ENCODE measurements at places on chromosomes 13 and 19.

DNA sequence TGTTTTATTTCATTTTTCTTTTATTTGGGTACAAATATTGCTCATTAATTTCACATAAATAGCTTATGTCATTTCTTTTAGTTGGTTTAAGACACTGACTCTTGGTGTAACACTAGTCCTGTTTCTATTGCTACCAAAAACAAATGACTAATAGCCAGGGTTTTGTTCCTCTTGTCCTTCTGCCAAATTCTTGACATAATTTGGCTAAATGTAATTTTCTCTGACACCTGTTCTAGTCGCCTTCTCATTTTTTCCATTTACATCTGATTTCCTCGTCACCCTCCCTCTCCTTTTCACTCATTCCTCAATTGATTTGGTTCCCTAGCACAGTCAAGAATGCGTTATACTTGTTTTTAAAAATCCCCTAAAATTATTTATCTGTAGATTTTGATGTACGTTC is 1718.7 kb downstream of the EFNB2 start:
- no peak for DNase-seq

DNA sequence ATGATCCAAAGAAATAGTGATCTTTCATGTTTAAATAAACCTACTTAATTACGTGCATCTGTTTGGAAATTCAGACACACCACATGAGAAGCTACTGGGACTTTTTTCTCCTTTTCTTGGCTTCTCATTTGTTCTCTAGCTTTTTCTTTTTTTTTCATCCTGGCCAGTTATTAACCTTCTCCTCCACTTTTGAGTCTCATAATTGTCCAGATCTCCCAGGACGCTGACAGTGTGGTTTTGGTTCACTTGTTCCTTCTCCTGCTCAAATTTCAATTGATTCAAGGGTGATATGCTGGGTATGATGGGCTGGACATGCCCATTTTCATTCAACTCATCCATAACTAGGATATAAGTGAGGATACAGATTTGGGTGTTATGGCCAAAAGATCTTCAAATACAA is 152.3 kb downstream of the TM9SF2 start:
- no peak for DNase-seq

DNA sequence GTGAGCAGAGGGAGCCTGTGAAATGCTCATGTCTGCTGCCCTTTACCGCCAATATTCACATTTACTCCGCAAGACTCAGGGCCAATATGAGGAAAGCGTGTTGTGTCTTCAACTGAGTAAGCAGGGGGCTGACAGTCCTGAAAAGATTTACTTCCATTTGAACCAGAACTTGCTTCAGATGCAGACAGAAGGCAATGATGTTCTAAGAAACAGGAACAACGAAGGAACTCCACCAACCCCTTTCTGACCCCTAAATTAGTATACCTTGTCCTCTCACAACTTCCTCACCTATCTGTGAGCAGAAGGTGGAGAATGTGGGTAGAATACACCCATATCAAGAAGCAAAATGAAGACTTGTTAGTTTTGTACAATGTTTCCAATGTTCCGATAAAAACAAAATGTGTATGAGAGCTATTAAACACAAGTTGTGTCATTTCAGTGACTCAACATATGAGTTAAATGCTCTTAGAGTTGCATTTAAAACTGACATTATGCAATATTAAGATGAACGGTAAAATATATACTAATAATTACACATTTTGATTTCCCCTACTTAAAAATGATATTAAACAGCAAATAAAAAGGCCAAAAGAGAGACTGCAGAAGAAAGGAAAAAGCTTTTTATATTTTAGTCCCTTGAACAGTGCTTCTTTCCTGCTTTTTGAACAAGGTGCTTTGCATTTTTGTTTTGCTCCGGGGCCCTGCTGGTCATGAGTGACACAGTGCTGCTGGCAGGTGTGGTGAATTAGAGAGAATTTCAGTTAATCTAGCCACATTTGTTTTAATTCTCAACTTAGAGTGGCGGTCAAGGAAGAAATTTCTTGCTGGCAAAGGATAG is 16.0 kb downstream of the TMEM272 start:
- no peak for DNase-seq

- no peak for DNase-seq
Observed at GRCh38 chr19:33375156-33375836, 1.8 kb downstream of the CEBPG start.

DNA sequence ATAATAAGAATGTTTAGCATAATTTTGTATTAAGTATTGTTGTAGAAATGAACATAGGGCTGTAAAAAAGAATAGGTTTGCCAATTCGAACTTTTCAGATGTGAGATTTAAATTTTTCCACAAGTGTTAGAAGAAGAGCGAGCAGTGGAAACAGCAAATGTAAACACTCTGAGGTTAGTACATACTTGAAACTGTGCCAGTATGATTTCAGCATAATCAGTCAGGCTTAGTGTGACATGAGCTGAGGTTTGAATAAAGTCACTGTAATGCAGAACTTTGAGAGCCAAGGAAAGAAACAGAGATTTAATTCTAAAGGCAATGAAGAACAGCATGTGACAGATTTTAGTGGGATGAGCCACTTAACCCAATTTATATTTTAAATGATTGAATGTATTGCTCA is 2166.4 kb downstream of the PCDH9 start:
- DNase-seq: no peak

DNA sequence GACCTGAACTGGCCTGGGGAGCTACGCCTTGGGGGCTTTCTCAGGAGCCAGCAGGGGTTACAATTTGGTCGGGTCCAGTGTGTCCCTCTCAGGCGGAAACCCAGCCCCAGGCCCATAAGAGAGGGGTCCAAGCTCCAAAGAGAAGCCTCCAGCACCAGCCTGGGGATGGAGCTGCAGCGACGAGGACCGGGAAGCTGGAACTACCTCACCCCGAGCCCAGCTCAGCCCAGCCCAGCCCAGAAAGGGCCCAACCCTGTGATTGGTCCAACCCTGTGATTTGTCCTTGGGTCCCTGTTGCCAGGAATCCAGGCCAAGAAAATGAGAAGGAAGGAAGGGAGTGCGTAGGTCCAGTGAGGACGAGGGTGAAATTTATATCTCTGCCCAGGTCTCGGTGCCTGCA is 24.1 kb downstream of the CLEC4M start:
- DNase-seq: no peak

DNA sequence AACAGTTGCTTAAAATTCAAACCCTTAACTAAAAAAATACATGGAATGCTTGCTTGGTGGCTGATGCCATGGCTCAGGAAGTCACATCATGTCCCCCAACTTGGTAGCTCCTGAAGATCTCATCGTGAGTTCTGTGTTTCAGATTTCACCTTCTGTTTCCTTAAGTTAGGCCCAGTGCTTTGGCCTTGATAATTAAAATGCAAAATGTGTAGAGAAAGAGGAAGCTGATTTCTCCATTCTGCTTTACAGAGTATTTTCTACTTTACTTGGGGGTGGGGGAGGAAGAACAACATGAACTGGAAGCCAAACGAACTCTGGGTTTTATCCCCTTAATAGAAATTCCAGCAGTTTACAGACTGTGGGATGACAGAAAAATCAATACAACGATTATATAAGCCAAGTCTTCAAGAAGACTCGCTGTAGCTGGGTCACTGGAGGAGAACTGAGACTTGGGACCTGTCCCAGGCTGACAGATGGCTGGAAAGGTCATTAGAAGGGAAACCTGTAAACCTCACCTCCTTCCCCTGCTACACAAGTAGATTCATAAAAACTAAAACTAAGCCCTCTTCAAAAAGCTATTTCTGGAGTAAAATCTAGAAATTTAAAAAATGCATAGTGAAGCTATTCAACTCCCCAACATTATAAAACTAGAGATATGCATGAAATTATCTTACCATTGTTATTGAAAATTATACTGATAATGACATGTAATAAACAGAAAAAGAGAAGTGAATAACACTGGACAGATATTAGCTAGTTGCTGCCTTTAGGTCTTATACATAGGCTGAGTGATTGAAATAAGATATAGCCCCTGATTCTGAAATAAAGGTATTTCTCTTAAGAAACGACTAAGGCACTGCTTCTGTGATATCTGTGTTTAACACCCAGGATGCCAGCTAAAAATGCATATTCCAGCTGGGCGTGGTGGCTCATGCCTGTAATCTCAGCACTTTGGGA is 22.1 kb upstream of the GGACT start:
- DNase-seq: no peak

DNA sequence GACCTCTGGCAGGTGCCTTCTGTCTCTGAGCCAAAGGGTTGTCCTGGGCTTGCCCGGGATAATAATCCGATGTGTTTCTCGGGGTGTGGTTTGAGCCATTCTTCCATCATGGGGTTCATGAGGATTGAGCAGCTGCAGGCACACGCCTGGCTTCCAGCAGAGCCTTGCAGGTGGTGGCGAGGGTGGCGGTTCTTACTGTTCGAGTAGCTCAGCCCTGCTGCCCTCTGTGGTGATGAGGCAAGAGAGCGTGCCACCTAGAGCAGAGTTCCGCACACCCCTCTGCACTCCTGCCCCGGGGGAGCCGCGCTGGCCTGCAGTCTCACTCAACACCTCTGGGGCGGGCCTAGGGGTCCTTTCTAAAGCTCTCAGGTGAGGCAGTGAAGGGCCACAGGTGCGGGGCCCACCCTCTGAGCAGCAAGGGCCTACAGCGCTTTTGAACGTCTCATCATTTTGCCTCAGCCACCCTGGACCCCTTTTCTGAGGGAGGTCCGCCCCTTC is 3.8 kb downstream of the SCN1B start:
- DNase-seq: no peak

- no peak for DNase-seq
Observed at GRCh38 chr13:32045537-32045936, 14.0 kb downstream of the FRY start.

DNA sequence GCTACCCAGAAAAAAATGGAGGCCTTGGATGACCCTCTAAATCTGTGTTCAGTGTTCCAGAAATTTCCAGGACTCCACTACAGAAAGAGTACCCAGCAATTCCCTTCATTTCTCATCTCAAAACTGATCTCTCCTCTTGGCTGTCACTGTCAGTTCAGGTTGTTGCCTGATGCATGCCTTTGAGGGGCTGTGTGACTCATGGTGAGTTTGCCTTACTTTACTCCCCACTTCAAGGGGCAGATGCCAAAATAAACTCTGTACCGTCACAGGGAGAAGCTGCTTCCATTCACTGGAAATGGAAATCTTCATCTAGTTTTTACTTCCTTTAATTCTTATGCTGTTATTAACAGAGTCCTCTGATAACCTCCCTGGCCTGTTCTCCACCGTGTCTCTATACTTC is 1075.0 kb downstream of the DIAPH3 start:
- peak; percentile 80 for DNase-seq

GRCh38 chr19:35330475-35330874 is 1.5 kb downstream of the CD22 start:
- no peak for DNase-seq

DNA sequence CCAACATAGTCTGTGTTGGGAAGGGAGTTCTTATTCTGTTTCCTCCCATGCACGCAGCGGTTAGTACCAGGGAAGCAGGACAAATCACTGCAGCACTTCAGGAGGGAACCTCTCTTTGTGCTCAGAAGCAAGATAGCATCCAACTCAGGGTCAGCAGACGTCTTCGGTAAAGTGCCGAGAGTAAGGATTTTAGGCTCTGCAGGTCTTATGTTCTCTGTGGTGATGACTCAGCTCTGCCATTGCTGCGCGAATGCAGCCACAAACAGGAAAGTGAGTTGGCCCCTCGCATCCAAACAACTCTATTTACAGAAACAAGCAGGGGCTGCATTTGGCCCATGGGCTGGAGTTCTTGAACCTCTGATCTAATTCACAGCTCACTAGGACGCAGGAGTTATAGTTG is 122.1 kb upstream of the SPATA13 start:
- peak; percentile 72 for DNase-seq

DNA sequence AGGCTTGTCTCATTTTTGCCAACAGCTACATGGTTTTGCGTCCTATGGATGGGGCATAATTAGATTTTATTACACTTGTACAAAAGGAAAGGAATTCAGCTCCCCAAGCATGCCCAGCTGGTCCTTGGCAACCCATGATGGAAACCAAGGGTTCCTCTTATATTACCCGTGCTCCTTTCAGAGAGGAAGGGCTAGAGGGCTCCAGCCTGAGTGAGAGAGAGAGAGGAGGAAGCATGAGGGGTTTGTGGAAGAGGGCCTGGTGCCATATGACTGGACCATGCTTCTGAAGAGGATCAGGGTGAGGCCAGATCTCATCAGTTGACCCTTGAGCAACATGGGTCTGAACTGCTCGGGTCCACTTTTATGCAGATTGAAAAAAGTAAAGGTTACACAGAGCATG is 3.5 kb upstream of the RPS9 start:
- DNase-seq: no peak

DNA sequence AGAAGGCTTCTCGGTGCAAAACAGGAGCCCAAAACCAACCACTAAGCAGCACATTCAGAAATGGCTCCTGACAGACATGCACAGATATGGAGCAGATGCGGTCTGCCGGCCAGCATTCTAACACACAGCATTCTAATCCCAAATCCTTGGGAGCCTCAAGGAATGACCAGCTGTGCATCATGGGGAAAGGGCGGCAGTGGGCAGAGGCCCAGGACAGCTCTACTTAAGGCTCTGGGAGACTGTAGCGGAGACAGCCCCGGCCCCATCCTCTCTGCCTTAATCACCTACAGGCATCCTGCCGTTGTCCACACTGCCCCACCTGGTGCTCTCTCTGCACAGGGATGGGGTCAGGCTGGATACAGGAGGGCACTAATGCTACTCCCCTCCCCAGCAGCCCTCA is 1016.0 kb downstream of the UQCRFS1 start:
- no peak for DNase-seq

DNA sequence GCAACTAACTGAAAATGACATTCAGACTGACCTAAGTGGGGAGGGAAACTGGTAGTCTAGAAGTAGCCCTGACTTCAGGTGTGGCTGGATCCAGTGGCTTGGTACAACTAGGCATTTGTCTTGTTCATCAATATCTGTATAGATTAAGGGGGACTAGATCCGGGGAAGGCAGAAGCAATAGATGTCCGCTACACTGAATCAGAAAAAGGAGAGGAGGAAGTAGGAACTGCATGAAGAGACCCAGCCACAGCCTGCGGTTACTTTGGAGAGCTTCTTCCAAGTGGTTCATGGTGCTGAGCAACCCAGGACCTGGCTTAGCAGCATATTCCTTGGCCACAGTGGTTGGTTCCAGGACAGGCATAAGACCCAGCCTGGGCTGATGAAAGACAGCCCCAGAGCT is 9.9 kb upstream of the PRODH2 start:
- DNase-seq: no peak

DNA sequence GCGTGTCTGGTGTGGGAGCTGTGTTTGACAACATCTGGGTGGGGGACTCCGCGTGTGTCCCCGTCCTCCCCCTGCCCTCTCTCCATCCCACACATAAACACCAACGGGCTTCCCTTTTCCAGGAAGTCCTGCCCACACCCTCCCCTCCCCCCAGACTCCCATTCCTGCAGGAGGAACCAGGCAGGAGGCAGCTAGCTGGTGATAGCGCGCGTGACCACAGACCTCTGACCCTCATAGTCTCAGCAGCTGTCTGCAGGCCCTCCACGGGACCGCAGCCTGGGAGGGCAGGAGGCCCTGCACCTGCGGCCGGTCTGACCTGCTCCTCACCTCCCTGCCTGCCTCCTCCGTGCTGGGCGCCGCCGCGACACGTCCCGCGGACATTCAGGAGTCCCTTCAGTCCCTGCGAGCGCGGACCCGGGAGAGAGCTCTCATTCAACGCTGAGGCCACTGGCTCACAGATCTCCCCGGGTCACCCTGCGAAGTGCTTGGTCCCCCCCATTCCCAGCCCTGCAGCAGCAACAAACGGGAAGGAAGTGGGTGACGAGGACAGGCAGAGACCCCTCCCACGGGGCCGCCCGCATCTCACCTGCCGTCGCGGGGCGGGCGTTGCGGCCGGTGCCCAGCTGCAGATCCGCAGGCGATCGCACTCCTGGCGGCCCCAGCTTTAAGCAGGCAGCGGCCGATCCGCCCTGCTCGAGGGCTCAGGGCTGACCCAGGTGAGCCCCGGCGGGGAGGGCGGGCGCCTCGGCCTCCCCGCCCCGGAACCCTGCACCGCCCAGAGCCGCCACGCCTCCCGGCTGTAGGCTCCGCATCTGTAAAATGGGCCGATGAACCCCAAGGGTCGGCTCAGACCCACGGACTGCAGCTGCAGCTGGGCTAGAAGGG is 1.1 kb upstream of the ACP5 start:
- no peak for DNase-seq

Measured in iris pigment epithelial cell (primary cell).